ENCODE measurements at places on chromosomes 6 and 20.

DNA sequence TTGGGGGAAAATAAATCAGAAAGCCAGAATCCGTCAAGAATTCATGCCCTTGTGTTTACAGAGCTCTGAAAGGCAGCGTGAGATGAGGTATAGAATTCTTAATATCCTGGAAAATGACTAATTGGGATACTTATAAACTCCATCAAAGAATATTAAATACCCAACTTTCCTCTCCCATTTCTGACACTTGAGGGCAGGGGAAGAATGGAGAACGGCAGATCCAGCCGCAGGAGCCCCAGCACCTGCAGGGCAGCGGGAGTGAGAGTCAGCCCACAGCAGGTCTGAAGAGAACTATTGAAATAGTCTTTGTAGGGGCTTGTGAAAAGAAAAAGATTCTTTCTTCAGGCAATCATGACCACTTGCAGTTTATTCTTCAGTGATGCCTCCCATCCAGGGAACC is 107.2 kb downstream of the AGPAT4 start:
- no peak for ATAC-seq

- ATAC-seq, result no peak
Observed at GRCh38 chr20:2624190-2624589, 28.2 kb upstream of the NOP56 start.

GRCh38 chr6:129104131-129104530 is 221.2 kb downstream of the LAMA2 start:
- no peak for ATAC-seq

- ATAC-seq, result no peak
Observed at GRCh38 chr6:112764377-112764776, 417.2 kb downstream of the RFPL4B start.

GRCh38 chr6:88870717-88871330 is 92.6 kb downstream of the RNGTT start:
- no peak for ATAC-seq

GRCh38 chr20:43744151-43744611 is 17.4 kb upstream of the GTSF1L start:
- peak; percentile 71 for ATAC-seq

DNA sequence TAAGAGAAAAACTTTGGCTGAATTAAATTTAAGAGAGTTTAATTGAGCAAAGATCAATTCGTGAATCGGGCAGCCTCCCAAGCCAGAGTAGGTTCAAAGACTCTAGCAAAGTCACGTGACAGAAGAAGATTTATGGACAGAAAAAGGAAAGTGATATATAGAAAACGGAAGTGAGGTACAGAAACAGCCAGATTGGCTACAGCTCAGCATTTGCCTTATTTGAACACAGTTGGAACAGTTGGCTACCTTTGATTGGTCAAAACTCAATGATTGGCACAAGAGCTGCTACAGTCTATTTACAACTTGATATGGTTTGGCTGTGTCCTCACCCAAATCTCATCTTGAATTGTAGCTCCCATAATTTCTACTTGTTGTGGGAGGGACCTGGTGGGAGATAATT is 102.6 kb downstream of the PLG start:
- no peak for ATAC-seq

- ATAC-seq, result no peak
Observed at GRCh38 chr20:58744836-58745235, 52.2 kb downstream of the NPEPL1 start.
